Stimulated activated CD4-positive, alpha-beta T cell treated with anti-CD3 and anti-CD28 coated beads, Interleukin-12 subunit alpha, Interleukin-12 subunit beta, amount 100 ng/mL, for 24 hours (primary cell): ENCODE measurements at places on chromosomes 2 and 18.
A peak's percentile ranks its signal among the peaks of the same experiment; 100 is the strongest.

DNA sequence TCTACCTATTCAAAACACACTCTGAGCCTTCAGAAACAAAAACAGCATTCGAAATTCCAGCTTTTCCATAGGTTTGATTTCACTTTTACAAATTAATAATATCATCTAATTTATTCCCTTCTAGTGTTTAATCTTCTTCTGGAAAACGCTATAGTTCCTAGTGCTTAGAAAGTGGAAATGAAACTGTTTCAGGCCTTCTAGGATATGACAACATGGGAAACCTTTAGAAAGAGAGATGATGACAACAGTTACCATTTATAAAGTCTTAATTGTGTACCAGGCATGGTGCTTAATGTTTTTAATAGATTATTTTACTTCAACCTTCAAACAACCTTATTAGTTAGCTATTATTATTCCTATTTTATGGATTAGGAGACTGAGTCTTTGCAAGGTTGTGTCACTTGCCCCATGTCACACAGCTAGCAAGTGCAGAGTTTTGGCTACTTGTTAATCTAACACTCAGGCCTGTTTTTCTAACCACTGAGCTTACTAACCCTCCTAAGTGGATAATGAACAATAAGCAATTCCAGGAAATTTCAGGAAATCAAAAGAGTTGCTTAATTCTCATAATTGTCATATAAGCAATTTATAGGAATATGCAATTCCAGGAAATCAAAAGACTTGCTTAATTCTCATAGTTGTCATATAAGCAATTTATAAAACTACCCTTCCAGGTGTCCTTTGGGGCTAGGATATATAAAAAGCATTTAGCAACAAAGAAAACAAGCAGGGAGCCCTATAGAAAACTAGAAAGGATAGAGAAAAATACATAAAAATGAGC lies 206.0 kb downstream of the ZNF521 start:
- no peak for DNase-seq

GRCh38 chr2:182404092-182404491 lies 22.7 kb downstream of the PDE1A start:
- DNase-seq, result no peak

- DNase-seq, result no peak
These were observed 11.8 kb downstream of the MYO3B start for GRCh38 chr2:170189757-170190156.

DNA sequence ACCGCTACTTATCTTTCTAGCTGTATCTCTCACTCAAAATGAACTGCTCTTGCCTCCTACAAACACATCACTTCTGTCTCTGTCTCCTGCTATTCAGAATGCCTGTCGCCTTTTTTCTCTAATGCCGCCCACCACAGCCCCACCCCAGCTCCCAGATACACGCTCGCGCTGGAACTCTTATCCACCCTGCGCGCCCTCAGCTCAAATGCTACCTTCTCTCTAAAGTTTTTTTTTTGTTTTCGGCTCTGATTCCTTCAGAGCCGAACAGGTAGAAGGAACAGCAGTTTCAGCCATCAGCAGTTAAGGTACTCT lies 3.9 kb upstream of the SOS1 start:
- DNase-seq, result peak; percentile 15

DNA sequence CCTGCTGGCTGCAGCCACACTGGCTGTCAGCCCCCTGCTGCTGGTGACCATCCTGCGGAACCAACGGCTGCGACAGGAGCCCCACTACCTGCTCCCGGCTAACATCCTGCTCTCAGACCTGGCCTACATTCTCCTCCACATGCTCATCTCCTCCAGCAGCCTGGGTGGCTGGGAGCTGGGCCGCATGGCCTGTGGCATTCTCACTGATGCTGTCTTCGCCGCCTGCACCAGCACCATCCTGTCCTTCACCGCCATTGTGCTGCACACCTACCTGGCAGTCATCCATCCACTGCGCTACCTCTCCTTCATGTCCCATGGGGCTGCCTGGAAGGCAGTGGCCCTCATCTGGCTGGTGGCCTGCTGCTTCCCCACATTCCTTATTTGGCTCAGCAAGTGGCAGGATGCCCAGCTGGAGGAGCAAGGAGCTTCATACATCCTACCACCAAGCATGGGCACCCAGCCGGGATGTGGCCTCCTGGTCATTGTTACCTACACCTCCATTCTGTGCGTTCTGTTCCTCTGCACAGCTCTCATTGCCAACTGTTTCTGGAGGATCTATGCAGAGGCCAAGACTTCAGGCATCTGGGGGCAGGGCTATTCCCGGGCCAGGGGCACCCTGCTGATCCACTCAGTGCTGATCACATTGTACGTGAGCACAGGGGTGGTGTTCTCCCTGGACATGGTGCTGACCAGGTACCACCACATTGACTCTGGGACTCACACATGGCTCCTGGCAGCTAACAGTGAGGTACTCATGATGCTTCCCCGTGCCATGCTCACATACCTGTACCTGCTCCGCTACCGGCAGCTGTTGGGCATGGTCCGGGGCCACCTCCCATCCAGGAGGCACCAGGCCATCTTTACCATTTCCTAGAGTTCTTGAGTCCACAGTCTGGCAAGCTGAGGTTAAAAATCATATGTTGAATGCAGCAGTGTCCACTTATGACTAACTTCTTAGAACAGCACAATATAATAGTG lies 741 bp downstream of the GPR148 start:
- no peak for DNase-seq
